Activated naive CD4-positive, alpha-beta T cell treated with anti-CD3 and anti-CD28 coated beads for 36 hours (primary cell): ENCODE measurements at places on chromosomes 12 and 14. TPM values are rescaled to one million over a fixed set of nuclear protein-coding genes. Genes with fewer than 3 reads are reported as not detected.

CAPS2 gene
- 1.9 TPM for total RNA-seq

ZDHHC22 gene
- not detected for total RNA-seq

CRIP1 gene
- total RNA-seq, result 77.1 TPM

KRT80 gene
- not detected for total RNA-seq
